NCI-H748 treated with DMSO at 0.1 percent for 48 hours (cell line): ENCODE measurements at places on chromosomes 6 and 20.

GRCh38 chr20:58433759-58434158 is 44.7 kb downstream of the VAPB start:
- no peak for DNase-seq

GRCh38 chr20:32792316-32792715 is 27.4 kb upstream of the MAPRE1 start:
- no peak for DNase-seq

DNA sequence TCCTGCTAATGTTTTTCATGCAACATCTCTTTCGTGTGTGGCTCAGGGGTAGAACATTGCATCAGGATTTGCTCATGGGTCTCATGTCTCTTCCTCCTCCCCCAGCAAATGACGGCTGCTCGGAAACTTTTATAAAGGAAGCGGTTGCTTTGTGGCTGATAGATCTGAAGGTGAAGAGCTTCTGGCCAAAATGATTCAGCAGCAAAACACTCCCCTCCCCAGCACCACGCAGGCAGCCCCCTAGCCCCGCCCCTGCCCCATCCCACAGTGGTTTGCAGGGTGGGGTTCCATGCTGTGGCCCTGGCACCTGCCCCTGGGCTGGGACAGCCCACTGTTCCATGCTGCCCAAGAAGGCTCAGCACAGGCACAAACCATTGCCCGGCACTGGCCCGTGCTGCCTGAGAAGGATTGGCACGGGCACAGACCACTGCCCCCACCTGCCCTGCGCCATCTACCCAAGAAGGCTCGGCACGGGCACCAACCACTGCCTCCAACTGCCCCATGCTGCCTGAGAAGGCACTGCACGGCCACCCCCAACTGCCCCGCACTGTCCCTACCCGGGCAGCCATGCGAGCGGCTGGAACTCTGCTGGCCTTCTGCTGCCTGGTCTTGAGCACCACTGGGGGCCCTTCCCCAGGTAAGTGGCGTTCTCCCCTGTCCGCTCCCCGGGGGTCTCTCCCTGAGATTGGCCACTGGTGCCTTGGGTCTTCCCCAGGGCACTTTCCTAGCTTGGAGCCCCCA is at the start of gene CST7:
CST7 (plus strand) TSS at position 331 of the 741 bp plus-strand sequence; CDS start at position 568, 237 bp downstream.
- no peak for DNase-seq

DNA sequence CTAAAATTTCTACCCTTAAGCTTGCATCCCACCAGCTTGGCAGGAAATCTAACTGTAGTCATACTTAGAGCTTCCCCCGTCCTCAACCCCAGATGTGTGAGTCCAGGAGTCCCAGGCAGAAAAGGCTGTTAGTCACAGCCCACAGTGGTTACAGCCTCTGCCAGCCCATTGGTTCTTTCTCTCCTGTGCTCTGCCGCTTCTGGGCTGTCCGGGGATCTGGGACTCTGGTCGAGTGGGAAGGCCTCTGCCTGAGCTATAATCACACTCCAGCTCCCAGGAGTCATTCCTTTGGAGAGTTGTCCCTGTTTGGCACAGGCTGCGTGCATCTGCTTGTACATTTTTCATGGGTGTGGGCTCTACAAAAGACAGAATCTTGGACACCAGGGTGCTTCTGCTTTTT is 45.6 kb upstream of the FYN start:
- no peak for DNase-seq

DNA sequence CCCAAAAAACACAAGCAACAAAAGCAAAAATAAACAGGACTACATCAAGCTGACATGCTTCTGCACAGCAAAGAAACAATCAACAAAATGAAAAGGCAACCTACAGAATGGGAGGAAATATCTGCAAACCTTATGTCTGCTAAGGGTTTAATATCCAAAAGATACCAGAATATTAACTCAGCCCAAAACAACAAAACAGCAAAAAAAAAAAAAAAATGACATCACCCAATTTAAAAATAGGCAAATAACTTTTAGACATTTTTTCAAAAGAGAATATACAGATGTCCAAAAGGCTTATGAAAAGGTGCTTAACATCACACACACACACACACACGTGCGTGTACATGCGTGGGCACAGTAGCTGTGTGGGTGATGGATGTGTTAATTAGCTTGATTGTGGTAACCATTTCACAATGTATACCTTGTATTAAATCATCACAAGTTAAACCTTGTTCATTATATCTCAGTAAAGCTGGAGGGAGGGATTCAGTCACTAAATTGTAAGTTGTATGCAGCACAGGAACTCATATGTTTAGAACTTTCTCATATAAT is 52.4 kb downstream of the QKI start:
- DNase-seq, result no peak

DNA sequence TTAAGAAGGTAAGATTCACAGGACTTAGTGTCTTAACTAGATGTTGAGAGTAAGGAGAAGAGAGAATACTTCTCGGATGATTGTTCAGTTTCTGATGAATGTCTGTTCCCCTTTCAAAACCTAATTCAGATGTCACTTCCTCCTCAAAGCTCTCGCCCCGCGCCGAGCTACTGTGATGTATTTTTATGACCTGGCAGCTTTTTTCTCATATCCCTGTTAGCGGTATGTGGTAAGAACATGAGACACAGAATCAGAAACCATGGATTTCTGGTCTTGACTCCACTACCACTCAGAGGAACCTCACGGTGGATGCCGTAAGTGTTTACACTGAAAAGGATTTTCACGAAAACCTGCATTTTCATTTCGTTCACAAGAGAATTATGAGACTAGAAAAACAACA is 48.4 kb downstream of the CEP43 start:
- no peak for DNase-seq

DNA sequence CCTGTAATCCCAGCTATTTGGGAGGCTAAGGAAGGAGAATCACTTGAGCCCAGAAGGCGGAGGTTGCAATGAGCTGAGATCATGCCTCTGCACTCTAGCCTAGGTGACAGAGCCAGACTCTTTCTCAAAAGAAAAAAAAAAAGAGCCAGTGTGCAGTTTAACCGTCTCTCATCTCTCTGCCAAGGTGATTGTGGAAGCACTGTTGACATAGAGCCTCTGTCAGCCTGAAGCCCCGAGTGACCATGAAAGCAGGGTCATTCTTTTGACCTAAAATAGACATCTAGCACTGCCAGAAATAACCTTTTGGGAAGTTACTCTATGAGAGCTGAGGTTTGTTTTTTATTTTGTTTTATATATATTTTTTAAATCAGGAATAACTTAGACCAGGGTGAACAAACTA is 7.4 kb downstream of the DEFB127 start:
- DNase-seq, result no peak

DNA sequence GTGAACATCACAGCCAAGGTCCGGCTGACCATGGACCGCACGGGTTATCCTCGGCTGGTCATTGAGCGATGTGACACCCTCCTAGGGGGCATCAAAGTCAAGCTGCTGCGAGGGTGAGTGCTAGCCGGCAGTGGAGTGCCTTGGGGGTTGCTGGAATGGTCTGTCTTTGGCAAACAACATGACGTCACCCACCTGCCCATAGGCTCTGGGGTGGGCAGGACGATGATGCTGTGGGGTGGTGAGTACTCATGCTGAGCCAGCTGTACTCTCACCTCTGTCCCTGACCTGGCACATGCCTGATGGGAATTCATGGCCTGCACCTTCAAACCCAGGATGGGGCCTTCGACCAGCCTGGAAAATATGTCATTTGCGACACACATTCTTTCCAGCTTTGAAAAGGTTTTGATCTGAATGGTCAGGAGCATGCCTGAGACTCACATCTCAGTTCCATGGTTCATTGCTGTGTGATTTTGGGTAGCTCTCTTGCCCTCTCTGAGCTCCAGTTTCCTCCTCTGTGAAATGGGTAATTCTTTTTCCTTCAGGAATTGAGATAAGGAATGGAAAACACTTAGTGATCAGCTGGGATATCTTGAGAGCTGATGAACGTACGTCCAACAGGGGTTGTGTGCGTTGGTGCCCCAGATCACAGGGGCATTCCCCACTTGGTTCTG is 6.7 kb downstream of the BPIFB4 start:
- no peak for DNase-seq

DNA sequence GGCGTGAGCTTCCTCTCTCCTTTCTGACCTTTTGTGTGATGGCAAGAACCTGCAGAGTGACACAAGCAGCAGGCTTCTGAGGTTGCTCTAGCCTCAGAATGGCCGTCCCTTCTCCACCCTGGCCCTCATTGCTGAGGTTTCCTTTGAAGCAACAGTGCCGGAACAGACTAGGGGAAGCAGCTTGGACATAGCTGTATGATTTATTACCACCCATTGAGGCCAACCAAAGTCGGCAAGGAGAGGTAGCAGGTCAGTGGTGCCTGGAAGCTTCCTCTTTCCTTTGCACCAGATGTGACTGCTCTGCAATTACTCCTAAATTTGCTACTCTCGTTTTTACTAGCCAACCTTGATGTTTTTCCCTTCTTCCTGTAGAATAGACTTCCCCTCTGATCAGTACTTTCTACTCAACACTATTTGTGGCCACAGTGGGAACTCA is 31.4 kb downstream of the PTPN1 start:
- no peak for DNase-seq

GRCh38 chr20:37821696-37822095 is 81.2 kb upstream of the VSTM2L start:
- no peak for DNase-seq

- no peak for DNase-seq
These were observed 56.4 kb upstream of the TNFAIP3 start for GRCh38 chr6:137810554-137811120.

DNA sequence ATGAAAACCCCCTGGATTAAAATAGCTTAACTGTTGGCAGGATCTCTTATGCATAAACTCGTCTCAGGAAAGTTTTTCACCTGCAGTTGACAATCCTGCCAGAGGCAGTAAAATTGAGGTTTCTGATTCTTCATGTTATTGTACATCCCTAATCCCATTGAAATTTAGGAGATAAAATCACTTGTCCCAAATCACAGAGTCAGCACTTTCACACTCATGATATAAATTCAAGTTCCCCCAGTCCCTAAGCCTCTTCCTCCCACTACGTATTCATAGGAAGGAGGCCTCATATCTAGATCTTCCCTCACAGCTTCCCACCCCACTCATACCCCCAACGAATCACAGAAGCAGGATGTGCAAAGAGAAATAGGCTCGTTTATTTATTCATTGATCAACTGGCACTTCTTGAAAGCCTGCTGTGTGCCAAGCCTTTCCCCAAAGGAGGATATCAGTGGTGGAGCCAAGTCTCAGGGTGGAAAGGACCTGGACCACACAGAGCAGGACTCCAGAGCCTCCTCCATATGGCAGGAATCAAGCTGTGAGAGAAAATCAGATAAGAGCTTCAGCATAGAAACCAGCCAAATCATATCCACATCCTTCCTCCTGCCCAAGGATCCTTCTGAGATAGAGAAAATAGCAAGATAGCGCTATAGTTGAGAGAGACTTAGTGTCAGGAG is 2.3 kb downstream of the SLPI start:
- no peak for DNase-seq

- no peak for DNase-seq
These were observed 378.7 kb downstream of the RNGTT start for GRCh38 chr6:88584581-88585275.

- DNase-seq, result peak; percentile 8
These were observed 53.0 kb downstream of the ADAT2 start for GRCh38 chr6:143397227-143398222.

DNA sequence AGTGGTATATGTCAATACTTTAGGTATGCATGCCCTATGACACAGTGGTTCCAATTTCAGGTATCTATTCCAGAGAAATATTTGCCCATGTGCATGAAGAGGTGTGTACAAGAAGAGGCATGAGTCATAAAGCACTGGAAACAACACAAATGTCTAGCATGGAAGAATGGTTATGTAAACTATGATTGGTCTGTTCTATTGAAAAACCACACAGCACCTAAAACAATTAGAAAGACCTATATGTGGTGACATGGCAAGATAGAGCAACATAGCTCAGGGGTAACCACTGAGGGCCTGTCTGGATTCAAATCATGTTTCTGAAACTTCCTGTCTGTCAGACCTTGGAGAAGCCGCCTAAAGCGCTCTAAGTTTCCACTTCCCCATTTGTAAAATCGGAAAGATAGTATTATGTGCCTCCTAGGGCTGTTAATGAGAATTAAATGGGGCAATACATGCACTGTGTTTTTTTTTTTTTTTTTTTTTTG is 76.0 kb upstream of the SHLD1 start:
- DNase-seq, result no peak

DNA sequence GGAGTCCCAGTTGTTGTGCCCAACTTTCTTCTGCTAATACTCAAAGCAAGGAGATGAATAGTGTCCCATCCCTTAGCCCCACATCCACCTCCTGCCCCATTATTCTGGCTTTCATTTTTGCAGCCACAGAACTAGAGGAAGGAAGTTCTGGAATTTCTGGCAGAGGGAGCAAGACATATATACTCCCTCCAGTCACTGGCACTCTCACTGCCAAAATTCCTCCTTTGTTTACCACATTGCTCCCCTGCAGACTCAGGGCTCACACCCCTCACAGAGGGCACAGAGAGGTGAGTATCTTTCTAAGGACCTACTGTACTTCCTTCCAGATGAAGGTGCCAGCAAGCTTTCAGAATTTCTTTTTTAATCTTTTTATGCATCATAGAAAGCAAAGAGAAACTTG is 168.0 kb upstream of the ID4 start:
- no peak for DNase-seq
